ENCODE measurements at places on chromosomes 7 and 10.

- no peak for DNase-seq
Measured at GRCh38 chr10:82068501-82068900, 193.5 kb downstream of the NRG3 start.

DNA sequence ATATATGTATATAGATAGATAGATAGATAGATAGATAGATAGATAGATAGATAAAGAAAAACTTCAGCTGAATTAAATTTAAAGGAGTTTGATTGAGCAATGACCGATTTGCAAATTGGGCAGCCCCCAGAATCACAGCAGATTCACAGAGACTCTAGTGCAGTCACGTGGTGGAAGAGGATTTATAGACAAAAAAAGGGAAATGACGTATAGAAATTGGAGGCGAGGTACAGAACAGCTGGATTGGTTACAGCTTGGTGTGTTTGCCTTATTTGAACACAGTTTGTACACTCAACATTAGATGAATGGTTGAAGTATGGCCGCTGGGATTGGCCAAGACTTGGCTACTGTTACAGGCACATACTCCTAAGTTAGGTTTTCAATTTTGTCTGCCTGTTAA, 8.2 kb upstream of the PODXL start:
- DNase-seq = no peak

DNA sequence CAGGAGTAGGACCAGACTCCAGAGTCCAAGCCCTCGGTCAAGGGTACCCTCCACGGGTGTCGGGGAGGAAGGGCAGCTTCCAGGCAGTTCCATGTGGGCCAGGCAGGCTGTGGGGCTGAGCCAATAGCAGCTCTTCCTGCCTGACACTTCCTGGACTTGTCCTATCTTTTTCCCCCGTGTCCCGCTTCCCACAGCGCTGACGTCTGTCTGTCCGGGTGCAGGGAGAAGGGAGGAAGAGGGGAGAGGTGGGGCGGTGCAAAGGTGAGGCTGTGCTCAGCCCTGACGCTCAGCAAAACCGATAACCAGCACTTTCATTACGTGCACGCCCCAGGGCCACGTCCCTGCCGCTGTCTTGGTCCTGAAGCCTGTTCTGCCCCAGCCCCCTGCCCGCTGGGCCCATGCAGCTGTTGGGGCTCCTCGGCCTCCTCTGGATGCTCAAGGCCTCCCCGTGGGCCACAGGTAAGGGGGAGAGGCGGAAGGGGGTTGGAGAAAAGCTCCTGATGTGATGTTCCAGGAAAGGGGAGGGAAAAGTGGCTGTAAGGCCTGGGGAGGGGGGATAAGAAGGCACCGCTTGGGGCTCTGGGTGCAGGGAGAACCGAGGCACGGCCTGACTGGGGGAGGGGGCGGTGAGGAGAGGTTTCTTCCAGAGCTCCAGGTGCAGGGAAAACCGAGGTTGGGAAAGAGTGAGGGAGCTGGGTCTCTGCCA, at the start of gene MUC3A:
Gene MUC3A (plus strand): TSS at position 308 of the 706 bp plus-strand sequence. CDS start 91 bp downstream, at position 399.
- no peak for DNase-seq

- no peak for DNase-seq
Measured at GRCh38 chr7:143459359-143459758, 16.1 kb downstream of the TAS2R60 start.

GRCh38 chr10:49690698-49691356, 11.4 kb downstream of the C10orf53 start:
- DNase-seq = no peak
